ENCODE measurements at places on chromosomes 16 and 17.

GRCh38 chr17:39744836-39745215 lies 7.1 kb downstream of the GRB7 start:
- DNase-seq = no peak

DNA sequence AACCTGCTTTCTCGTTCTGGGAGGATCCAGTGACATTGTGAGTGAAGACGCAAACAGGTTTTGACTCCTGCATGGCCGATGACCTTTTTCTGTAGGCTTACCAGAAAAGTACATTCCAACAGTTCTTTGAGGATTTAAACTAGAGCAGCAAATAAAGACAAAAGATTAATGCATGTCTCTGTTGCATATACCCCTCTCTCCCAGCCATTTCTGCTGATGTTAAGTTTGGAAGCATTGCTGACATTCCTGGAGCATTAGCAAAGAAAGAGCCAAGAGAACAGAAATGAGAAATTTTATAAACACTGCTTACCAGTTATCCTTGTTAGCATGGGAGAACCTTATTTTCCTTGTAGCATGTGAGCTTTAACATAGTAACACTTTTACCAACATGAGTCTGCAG lies 49.3 kb downstream of the SIAH1 start:
- no peak for DNase-seq

DNA sequence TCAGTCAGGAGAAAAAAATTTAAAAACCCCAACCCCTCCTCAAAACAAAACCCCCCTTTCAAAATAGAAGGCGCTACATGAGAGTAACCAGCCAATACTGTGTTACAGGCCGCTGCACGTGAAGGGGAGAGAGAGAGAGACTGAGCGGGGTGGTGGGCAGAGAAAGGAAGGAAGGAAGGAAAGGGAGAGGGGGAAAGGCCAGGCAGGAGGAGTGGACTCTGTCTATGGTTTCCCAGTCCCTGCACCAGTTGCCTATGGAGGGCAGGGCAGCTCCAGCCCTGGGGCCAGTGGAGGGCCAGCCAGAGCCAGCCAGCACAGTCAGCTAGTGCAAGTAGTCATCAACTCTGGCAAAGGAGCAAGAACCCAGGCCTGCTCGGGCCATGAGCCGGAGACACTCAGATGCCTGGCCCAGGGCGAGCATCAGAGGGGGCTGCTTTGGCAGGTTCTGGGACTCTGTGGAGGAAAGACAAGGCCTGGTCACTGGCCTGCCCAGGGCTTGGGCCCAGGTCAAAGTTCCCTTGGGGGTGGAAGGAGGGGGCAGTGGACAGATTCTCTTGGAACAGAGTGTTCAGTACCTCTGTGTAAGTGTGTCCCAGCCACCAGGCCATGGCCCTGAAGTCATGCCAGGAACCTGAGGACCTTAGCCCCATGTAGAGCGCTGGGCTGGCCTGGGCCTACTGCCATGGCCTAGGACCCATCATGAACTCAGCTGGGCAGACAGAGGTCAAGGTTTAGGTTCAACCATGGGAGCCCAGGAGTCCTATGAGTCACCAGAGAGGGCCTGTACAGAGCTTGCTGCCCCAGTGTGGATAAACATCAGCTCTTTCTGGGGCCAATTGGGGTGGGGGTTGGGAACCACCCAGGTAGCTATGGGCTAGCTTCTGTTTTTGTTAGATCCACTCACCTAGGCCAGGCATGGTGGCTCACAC lies 7.3 kb upstream of the GFOD2 start:
- no peak for DNase-seq

- DNase-seq = no peak
Measured at GRCh38 chr16:85988723-85989313, 89.9 kb downstream of the IRF8 start.

- DNase-seq = no peak
Measured at GRCh38 chr16:72285728-72286127, 113.8 kb upstream of the PMFBP1 start.

DNA sequence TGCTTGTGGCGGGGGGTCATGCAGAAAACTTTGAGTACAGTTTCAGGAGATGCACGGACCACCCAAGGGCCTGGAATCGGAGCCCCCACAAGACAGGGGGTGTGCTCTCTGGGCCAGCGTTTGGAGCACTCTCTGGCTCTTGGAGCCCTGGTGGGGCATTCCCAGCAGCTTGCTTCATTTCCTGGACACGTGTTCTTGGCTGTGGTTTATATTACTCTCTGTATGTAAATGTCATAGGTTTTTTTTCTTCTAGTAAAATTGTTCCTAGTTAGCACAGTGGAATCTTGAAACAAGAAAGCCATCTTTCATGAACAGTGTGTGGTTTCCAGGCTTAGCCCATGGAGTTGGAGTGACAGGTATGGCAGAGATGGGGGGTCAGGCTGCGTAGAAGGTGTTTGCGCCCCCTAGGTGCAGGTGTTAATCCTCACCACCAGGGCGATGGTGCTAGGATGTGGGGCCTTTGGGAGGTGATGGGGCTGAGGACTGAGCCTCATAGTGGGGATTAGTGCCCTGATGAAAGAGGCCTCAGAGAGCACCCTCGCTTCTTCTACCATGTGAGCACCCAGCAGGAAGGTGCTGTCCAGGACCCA lies 79.8 kb downstream of the JPH3 start:
- DNase-seq = peak; percentile 78

DNA sequence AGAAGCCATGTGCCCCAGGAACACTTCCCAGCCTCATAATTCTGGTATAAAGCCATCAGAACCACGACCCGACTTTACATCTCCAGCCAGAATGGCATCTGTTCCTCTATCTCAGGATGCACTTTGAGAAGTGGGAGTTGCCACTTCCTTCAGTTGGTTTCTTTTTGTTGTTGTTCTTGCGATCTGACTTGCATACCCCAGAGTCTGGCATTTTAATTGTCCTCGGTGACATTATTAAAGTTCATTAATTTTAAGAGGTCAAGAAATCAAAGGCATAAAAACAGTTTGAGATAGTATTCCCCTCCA lies 13.5 kb downstream of the MARCHF10 start:
- no peak for DNase-seq

DNA sequence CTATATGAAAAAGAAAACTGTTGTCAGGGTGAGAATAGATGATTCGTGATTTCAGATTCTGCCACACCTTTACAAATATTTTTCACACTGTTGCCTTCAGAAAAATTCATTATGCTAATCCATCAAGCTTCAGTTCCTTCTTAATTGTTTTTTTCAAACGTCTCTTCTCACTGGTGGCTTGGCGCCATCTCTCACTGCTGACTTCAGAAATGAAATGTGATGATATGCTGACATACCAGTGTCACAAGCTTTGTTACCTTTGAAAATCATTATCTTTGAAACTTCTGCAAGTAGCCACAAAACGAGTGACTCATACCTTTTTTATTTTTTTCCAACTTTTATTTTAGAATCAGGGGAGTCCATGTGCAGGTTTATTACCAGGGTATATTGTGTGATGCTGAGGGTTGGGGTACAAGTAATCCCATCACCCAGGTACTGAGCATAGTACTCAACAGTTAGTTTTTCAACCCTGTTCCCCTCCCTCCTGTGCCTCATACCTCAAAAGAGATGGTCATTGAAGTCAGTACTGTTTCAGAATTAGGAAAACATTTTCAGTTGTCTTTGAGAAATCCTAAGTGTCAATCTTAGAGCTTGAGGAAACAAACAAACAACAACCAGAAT lies 14.0 kb upstream of the KRT222 start:
- DNase-seq = no peak

DNA sequence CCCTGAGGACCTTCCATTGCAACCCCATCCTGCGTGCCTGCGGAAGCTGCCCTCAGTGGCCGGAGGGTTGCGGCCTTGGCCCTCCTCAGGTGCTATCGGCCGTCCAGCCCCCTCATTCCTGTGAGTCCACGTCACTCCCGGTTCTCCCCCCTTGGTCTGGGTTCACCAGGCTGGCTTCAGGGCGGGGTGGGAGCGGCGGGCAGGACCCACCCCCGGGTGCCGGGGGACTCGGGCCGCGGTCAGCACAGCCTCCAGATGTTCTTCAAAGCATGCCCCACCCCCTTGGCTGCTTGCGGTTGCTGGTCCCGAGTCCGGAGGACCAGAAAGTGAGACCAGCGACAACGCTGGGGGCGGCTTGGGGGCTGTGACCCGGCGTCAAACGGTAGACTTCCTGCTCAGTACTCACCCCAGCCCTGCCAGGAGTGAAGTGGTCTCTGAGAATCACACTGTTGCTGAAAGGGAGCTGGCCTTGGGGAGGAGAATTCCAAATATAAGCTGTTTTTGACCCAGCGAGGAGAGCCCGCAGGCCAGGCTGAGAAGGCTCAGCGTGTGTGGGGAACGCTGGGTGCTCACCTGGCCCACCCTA lies 4.5 kb downstream of the ZNF469 start:
- no peak for DNase-seq

DNA sequence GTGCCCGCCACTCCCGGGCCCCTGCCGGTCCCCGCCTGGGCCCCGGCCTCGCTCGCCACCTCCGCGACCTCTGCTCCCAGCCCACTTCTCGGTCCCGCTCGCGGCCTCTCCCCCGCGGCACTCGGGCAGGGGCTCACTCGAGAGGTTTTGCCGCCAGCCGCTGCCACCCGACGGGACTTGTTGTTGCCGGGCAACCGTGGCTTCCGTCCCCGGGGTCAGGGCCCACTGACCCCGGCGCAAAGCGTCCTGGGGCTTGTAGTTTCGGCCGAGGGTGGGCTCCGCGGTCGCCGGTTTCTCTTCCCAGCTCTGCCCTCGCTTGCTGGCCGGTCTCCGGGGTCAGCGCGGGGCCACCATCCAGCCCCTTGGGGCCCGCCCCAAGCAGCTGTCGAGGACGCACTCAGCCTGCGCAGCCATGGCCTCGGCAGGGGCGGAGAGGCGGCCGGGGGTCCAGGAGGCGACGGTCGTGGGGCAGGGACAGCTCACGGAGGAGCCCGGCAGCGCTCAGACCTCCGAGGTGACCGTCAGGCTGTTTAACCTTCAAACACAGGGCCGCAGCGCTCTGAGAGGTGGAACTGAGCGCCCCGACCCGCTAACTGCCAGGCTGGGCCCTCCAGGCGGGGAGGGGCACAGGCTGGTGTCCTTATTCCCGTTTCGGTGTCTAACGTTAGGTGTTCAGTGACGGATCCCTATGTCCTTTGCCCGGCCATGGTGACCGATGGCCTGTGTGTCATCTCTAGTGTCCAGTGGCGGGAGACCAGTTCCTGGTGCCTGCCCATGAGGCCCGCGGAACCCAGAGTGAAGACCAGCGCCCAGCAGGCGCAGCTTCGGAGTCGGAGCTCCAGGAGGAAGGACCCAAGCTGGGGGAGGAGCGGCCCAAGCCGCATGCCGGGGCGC lies at the start of the genes C16orf86 and ENKD1:
TSS of gene C16orf86 (plus strand) at position 256 of the 894 bp plus-strand sequence. CDS start at position 413, 157 bp downstream.
TSS of gene ENKD1 (minus strand) at position 192 of the 894 bp plus-strand sequence. CDS start 308 bp downstream, outside the sequence.
- DNase-seq = peak; percentile 94

DNA sequence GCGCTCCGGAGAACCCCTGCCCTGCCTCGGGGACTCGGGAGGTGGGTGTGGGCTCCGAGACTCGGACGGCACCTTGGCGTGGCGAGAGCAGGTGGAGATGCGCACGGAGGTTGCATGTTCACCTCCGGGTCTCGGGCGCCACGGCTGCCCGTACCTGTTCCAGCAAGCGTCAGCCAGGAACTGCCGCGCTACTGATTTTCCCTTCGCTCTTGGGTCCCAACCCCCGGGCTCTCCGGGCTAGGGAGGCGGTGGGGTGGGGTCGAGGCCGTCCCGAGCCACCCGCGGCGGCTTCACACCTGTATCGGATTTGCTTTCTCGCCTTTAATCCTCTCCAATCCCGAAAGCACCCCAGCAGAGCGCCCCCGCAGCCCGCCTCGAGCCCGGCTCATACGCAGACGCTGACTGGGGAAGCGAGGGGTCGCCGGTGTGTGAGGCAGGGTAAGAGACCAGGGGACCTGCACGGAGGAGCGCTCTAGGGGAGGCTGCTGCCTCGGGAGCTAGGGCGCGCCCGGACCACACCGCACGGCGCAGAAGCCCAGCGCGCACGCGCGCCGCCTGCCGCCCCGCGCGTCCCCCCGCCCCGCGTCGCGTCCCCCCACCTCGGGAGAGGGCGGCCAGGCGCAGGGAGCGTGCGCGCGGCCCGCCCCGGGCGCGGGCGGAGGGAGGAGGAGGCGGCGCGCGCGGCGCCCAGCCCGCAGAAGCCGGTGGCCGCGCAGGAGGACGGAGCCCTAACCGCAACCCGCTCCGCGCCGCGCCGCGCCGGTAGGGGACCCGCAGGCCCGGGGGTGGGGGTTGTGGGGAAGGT lies at the start of gene DUSP14:
TSS of gene DUSP14 (plus strand) at position 695 of the 805 bp plus-strand sequence. CDS start 22,382 bp downstream, outside the sequence.
- DNase-seq = peak; percentile 88

DNA sequence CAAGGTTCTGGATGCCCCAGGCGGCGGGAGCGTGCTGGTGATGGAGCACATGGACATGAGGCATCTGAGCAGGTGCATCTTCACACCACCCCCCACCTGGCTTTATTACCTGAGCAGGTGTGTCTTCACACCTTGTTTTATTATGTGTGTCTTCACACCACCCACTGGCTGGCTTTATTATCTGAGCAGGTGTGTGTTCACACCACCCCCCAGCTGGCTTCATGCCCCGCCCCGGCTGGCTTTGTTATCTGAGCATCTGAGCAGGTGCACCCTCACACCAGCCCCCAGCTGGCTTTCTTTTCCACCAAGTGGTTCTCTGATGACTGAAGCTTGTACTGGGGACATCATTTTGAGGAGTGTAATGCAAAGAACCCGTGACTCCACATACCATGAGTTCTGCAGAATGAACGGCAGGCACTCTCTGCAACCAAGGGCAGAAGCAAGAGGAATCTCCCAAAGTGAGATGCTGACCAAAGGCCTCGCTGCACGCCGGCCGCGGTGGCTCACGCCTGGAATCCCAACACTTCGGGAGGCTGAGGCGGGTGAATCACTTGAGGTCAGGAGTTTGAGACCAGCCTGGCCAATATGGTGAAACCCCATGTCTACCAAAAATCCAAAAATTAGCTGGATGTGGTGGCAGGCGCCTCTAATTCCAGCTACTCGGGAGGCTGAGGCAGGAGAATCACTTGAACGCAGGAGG lies 2.6 kb downstream of the FN3KRP start:
- no peak for DNase-seq

DNA sequence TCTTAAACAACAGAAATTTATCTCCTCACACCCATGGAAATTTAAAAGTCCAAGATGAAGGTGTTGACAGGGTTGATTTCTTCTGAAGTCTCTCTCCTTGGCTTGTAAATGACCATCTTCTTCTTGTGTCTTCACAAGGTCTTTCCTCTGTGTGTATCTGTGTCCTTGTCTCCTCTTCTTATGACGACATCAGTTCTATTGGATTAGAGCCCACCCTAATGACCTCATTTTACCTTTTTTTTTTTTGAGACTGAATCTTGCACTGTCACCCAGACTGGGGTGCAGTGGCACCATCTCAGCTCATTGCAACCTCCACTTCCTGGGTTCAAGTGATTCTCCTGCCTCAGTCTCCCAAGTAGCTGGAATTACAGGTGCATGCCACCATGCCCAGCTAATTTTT lies 429.0 kb upstream of the CDH5 start:
- DNase-seq = no peak

GRCh38 chr16:28192806-28193529 lies 18.8 kb downstream of the XPO6 start:
- DNase-seq = peak; percentile 77

GRCh38 chr17:38403491-38403890 lies 24.8 kb upstream of the ARHGAP23 start:
- no peak for DNase-seq

GRCh38 chr17:71703701-71704100 lies 417.1 kb upstream of the SOX9 start:
- DNase-seq = no peak

- DNase-seq = peak; percentile 96
Measured at GRCh38 chr17:8153525-8153956, 1.3 kb upstream of the PER1 start.
